ENCODE measurements at places on chromosomes 1 and 21.

GRCh38 chr1:48469616-48470480 is 2.2 kb downstream of the SPATA6 start:
- ATAC-seq: no peak

- ATAC-seq: no peak
Measured at GRCh38 chr1:16438924-16439323, 1.6 kb upstream of the NECAP2 start.

GRCh38 chr1:94279038-94279437 is 41.7 kb upstream of the ARHGAP29 start:
- ATAC-seq: no peak

- ATAC-seq: no peak
Measured at GRCh38 chr21:16588433-16588860, 858.7 kb downstream of the USP25 start.

DNA sequence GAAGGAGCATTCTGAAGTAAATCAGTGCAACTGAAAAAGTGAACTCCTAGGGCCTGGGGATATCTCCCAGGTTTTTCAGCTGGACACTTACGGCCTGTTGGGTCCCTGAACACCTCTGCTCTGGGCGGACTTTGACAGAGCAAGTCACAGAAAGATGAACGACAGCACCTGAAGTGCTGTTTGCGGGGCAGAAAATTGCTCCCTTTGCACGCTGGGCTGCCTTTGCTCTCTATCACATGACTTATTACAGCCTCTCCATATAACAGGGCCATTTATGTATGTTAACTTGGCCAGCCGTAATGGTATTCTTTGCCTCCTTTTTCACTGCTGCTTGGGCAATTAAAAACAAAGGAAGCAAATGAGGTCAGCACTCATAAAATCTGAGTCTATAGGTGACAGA is 332.9 kb downstream of the BARHL2 start:
- no peak for ATAC-seq

DNA sequence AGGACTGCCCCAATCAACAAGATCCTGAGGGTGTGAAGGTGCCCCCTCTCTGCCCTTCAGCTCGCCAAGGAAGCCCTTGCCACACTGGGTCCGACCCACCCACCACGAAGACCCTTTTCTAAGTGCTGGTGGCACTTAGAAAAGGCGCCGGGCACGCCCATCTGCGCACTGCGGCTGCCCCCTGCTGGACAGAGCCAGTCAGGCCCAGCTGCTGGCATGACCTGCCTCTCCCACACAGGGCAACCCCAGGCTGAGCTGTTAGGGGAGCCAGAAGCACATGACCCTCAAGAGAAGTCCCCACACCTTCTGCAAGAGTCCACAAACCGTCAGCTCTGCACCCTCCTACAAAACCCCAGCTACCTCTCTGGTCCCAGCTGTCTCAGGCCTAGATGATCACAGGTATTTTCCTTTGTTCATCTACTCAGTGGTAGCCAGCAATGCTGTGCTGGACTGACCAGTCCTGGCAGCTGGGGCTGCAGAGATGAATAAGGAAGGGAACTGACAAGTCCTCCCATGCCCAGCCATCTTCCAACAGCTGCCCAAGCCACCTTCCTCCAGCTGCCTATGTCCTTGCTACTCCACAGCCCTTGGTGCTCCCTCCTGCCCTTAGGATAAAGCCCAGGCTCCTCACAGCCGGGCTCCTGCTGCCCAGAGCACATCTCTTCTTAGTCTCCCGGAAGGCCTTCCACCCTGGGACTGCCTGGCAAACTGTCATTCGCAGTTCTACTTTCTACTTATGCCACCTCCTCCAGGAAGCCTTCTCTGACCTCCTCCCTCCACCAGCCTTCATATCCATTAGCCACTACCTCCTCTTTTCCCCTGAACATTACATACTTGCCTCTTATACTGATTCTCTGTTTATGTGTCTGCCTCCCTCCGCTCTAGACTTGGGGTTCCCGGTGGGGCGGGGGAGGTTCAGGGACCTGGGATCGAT is 39.8 kb upstream of the ZC3H12A start:
- ATAC-seq: peak; percentile 80

DNA sequence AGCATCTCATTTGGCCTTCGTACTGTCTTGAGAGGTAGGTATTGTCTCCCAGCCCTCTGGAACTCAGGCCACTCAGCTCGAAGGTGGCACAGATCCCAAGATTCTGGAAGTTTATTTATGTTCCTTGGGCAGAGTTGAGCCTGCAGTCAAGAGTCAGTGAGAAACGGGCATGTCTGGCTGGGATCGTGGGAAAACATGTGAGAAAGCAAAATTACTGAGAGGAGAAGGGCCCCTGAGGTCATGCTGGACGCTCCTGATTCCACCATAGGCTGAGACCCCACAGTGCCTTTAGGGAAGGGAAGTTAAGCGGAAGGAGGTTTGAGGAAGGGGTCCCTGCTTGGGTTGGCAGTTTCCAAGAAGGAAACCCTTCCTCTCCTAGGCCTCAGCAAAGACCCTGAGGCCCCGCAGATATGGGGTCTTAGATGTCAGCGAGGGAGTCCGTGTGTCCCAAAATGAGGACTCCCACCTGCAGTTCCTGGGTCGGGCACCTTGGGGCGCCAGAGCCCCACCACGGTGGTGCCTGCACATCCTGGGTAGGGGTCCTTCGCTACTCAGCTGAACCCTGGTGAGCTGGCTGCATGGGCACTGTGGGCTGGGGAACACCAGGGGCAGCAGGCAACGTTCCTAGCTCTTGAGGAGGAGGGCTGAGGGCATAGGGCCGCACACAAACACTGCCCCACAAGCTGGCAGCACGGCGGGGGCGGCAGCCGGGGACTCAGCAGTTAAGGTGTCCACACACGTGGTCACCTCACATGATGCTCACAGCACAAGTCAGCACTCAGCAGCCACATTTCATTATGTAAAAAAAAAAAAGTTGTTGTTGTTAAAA is 12.3 kb upstream of the SEMA4A start:
- no peak for ATAC-seq

- ATAC-seq: no peak
Measured at GRCh38 chr1:115296981-115297380, 41.1 kb downstream of the NGF start.

DNA sequence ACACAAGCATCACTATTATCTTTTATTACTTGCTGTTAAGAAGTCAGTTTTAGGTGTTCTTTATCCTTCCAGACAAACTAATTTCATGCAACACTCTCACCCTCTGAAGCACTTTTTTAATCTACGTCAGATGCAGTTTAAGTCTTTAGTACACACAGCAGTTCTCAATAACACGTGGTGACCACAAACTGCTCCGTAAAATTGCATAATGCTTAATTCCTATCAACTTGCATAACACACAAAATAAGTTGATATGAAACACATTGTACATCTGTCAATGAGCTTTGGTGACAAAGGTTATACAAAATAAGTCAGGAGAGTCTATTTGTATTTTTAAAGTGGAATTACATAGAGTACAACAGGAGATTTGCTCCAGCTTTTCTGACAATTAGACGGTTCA is 140.9 kb upstream of the ETS2 start:
- no peak for ATAC-seq

Measured in activated CD4-positive, CD25-positive, alpha-beta regulatory T cell treated with anti-CD3 and anti-CD28 coated beads, Interleukin-2, amount 50 U/mL, for 24 hours (primary cell).